ENCODE measurements at places on chromosomes 4 and X.

GRCh38 chrX:42704454-42704853 lies 73.5 kb downstream of the PPP1R2C start:
- no peak for DNase-seq

DNA sequence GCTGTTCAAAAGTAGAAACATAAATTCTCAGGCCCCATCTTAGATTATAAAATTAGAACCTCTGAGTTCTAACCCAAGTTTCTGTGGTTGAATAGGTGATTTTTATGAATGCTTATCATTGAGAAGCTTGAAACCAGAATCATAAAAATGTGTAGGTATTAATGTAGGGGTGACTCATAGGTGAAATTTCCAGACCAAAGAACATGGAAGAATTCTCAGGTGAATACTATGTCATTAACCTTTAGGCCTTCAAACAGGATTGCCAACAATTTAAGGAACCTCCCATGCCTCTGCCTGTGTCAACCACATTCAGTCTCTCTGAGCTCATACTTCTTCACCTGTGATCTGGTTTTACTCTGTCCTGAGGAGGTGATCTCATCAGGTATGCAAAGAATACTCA lies 177.8 kb downstream of the NPFFR2 start:
- no peak for DNase-seq

- no peak for DNase-seq
Observed at GRCh38 chr4:107970063-107970798, 19.5 kb upstream of the HADH start.

GRCh38 chrX:116170511-116170910 lies at the start of gene AGTR2:
TSS of gene AGTR2 (plus strand) at chrX:116170744. CDS start at chrX:116172281, 1,537 bp downstream.
- DNase-seq: no peak

- DNase-seq: no peak
Observed at GRCh38 chrX:131521824-131522223, 22.1 kb upstream of the OR13H1 start.

DNA sequence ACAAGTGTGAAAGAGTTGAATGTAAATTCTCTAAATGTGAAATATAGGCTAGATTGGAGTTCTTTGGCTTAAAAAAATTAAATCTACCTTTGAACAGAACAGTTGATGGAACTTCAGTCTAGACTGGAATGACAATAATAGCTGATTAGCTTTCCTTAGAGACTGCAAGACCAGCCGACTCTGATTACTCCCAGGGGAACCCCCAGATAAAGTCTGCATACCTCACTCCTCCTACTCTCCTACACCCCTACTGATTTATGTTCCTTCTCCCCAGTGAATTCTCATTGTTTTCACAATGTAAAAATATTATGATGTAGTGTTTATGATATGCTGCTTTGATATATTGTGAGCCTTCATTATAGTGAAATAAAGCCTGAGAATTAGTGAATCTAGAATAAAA lies 241.3 kb downstream of the CFAP299 start:
- DNase-seq: no peak
